ENCODE measurements at places on chromosomes 13 and 19.

- DNase-seq: no peak
These were observed 599.5 kb upstream of the PCDH9 start for GRCh38 chr13:67829641-67830040.

DNA sequence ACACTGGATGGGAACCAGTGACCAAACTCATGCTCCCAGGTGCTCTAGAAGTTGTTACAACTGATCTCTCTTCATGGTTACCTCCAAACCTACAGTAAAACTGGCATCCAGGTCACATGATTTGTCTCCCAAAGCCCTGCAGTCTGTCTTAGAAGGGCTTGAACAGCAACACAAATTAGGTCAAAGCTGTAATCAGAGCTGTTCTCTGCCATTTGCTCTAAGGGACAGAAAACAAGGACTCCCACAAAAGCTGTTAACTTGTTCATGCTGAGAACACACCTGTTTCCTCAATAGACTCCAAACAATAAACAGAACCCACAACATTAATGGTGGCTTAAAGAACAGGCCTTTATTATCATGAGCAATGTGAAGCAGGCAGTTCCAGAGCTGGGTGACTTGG, 8.0 kb downstream of the ZNF671 start:
- DNase-seq: peak; percentile 74

DNA sequence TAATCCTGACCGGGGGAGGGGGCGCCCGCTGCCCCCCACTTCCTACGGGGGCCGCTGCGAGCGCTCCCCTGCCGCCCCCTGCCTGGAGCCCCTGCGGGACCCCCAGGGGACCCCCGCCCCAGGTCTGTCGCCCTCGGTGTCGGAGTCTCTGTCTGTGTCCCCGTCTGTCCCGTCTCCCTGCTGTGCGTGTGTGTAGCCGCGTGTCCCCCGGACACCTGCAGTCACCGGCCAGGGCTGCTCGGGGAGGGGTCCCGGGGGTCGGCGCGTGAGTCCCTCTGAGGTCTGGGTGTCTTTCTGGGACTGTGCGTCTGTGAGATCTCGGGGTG, 7.7 kb upstream of the NFIC start:
- no peak for DNase-seq

- no peak for DNase-seq
These were observed 15.4 kb downstream of the CEBPA start for GRCh38 chr19:33286899-33287298.

DNA sequence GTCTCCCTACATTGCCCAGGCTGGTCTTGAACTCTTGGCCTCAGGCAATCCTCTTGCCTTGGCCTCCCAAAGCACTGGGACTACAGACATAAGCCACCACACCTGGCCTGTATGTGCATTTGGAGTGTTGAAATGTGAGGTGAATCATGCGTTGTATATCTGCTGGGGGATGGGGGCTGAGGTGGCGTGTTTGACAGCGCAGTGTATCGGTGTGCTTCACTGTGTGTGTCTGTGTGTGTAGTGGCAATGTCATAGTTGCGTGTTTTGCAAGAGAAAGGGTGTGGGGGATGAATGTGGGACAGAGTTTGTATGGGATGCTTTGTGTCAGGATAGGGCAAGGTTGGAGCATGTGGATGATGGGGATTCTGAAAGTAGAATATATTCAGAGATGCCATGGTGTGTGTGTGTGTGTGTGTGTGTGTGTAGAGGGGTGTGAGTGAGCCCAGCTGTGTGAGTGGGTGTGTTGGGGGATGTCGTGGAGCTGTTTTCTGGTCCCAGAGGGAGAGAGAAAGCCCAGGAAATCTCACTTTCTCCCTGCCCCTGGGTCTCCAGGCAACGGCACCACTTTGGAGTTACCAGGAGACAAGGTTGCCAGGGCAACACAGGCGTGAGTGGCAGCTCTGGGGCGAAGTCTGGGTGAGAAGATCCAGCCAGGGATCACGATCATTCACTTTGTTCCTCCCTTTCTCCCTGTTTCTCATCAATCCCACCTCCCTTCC, 1.1 kb upstream of the SWSAP1 start:
- DNase-seq: peak; percentile 79

All from NCI-H2171 treated with DMSO at 0.1 percent for 48 hours (cell line).